ENCODE measurements at places on chromosomes 12 and 14.

GRCh38 chr12:67147030-67147429 is 122.1 kb upstream of the CAND1 start:
- DNase-seq = no peak

GRCh38 chr14:55130196-55130550 is 1.1 kb downstream of the LGALS3 start:
- no peak for DNase-seq

DNA sequence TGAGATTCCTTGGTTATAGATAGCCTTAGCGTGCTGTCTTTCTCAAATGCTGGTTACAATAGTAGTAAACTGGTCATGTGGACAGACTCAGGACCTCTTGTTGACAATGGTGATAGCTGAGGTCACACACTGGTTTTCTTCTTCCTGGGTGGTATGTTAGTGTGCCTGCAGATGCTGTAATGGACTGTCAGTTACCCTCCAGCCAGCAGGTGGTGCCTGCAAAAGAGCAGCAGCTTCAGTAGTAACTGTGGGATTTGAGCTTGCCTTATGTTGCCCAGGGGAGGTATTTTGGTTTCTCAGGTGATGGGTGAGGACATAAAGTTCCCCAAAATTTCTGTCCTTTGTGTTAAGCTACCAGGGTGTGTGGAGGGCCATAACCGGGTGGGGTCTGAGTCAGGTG is 33.7 kb upstream of the SCAF11 start:
- DNase-seq = no peak

GRCh38 chr14:104157016-104157928 is 18.9 kb downstream of the KIF26A start:
- DNase-seq = no peak

- no peak for DNase-seq
Measured at GRCh38 chr12:54036620-54037359, 3.9 kb downstream of the HOXC5 start.

DNA sequence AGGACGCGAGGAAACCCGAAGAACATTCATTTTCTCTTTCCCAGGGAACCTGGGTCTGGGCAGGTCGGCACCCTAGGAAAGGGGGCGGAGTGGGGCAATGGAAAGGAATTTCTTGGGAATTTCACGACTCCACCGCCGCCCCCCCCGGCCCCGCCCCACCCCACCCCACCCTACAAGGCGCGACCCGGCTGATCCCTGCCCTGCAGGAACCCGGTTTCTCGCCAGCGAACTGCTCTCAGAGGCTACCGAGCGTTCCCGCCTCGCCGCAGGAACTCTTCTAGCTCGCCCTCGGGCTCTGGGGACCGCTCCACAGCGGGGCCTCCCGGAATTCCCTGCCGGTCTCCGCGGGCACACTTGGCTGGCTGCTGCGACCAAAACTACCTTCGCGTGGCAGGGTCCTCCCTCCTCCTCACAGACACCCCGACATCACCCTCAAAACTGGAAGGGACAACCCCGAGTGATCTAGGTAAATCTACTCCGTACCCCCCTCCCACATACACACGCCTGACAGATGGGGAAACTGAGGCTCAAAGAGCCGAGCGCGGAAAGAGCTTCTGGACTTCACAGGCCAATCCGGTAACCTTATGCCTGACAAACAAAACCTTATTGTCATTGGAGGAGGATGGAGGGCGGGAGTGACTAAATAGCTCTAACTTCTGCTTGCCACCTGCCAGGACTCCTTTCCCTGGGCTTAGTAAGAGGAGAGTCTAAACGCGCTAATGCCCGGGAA is 785 bp upstream of the ACTN1 start:
- no peak for DNase-seq

DNA sequence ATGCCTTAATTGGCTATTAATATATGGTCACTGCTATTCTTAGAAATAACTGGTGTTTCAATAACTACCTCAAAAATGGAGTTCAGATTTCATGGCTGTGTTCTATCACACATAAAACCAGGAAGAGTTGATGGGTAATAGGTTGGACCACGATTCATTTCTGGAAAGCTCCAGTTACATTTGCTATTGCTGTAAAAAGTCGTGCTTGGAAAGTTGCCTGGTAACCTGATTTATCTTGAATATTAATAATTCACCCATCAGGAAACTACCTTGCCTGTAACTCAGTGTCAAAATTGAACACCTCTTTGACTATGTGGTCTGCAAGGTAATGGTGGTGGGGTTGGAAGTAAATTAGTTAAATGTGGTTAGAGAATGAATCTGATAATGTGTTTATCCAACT is 104.7 kb upstream of the IFNG-AS1 start:
- DNase-seq = no peak

DNA sequence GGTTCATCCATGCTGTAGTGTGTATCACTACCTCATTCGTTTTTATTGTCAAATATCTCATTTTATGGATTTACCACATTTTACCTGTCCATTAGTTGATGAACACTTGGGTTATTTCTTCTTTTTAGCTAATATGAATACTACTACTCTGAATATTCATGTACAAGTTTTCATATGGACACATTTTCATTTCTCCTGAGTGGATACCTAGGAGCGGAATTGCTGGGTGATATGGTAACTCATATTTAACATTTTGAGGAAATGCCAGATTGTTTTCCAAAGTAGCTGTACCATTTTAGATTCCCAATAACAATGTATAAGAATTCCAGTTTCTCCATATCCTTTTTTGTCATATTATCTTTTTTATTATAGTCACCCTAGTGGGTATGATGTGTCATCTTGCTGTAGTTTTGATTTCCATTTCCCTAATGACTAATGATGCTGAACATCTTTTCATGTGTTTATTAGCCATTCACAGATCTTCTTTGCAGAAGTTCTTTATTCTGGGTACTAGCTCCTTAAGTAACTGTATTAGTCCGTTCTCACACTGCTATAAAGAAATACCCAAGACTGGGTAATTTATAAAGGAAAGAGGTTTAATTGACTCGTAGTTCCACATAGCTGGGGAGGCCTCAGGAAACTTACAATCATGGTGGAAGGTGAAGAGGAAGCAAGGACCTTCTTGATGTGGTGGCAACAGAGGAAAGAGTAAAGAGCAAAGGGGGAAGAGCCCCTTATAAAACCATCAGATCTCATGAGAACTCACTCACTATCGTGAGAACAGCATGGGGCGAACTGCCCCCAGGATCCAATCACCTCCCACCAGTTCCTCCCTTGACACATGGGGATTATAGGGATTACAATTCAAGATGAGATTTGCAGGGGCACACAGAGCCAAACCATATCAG is 11.9 kb downstream of the NRDE2 start:
- no peak for DNase-seq

DNA sequence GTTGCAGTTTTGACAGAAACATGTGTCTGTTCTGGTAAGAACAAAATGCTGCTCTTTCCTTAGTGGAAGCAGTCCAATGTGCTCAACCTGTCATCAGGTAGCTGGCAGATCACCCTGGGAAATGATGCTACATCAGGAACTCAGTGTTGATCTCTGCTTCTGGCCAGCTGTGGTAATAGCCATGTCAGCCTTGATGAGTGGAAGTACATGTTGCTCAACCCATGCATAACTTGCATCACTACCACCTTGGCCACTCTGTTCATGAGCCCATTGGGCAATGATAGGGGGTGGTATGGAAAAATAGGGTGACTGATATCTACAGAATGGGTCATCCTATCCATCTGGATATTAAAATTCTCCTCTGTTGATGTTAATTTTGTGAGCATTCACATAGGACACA is 411.0 kb downstream of the C12orf50 start:
- DNase-seq = no peak

GRCh38 chr12:132395908-132396305 is 66.5 kb upstream of the GALNT9 start:
- no peak for DNase-seq

- no peak for DNase-seq
Measured at GRCh38 chr12:53733051-53733806, 6.0 kb upstream of the CALCOCO1 start.

- DNase-seq = no peak
Measured at GRCh38 chr14:20811986-20812975, 9.6 kb upstream of the RNASE1 start.

DNA sequence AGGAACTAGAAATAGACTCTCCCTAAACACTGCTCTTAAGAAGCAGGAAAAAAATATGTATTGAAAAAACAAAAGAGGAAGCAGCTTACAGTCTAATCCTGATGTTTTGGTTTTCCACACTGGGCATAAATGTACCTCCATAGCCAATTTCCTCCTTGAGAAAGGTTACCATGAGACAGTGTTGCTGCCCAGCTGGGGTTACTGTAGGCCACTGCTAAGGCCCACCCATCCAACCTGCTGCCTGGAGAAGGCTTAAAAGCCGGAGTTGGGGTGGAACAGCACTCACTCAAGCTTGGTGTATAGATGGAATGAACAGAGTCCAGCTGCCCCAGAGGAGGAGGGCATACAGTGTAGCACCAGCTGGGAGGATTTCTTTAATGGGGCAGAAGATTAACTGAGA is 41.1 kb downstream of the ERG28 start:
- no peak for DNase-seq

DNA sequence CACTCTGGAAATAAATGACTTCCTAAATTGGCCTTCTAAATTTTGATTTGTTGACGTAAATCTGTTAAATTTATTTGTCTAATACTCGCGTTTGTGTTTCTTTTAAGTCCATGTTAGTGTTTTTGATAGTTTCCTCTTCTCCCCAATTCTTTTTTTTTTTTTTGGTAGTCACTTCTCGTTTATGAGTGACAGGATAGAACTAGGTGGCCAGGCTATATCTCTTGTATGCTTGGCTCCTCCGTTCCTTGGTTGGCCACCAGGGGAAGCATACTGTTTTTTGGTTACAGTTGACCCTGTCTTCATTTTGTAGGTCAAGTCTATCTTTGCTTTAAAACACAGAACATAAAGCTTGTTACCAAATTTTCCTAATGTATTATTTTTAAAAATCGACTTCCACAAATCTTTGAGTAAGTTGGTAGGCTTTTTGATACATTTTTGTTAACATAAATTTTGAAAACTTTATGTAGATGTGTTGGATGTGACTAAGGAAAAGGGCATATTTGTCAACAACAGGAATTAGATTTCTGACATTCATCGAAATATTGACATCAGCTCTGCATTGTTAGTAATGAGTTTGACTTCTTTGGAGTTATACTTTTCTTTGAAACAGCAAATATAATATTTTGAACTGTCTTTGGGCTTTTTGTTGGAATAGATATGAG is 2.2 kb downstream of the RCOR1 start:
- peak; percentile 49 for DNase-seq

GRCh38 chr12:106974511-106974910 is 12.4 kb downstream of the MTERF2 start:
- no peak for DNase-seq
